ENCODE measurements at places on chromosomes 6 and 20.

GRCh38 chr6:3340358-3340802 lies 81.6 kb downstream of the PSMG4 start:
- DNase-seq: no peak

DNA sequence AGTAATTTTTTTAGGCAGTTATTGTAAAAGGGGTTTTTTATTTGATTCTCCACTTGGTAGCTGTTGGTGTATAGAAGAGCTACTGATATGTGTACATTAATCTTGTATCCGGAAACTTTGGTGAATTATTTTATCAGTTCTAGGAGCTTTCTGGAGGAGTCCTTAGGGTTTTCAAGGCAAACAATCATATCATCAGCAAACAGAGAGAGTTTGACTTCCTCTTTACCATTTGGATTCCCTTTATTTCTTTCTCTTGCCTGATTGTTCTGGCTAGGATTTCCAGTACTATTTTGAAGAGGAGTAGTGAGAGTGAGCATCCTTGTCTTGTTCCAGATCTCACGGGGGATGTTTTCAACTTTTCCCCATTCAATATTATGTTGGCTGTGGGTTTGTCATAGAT lies 28.0 kb upstream of the TNFAIP3 start:
- DNase-seq: no peak

GRCh38 chr6:166206510-166207283 lies 39.0 kb upstream of the TBXT start:
- no peak for DNase-seq

DNA sequence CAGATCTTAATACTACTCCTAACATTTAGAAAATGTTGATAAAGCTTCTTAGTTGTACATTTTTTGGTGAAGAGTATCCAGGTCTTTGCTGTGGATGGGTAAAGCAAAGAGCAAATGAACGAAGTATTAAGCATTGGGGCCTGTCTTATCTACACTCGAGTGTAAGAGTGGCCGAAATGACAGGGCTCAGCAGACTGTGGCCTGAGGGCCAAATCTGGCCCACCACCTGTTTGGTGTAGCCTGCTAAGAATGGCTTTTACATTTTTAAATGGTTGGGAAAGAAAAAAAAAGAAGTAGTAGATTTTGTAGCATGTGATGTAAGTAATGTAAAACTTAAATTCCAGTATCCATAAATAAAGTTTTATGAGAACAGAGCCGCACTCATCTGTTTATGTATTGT lies 19.4 kb upstream of the MAPK13 start:
- no peak for DNase-seq

DNA sequence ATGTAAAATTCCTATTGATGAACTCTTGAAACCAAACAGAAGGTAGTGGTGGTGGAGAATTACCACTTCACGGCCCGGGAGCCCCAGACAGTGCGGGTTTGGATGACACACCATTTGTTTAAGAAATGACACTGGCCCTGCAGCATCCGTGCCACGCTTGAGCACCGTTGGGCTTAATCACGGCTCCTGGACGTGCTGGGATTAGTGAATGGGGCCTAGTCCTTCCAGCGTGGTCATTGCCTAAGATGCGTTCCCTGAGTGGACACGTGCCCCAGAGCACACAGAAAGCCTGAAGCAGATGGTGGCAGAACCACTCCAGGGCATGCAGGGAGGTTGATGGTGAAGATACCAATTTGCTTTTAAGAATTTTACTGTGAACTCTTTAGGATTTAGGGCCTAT lies 14.5 kb downstream of the STX16 start:
- no peak for DNase-seq

DNA sequence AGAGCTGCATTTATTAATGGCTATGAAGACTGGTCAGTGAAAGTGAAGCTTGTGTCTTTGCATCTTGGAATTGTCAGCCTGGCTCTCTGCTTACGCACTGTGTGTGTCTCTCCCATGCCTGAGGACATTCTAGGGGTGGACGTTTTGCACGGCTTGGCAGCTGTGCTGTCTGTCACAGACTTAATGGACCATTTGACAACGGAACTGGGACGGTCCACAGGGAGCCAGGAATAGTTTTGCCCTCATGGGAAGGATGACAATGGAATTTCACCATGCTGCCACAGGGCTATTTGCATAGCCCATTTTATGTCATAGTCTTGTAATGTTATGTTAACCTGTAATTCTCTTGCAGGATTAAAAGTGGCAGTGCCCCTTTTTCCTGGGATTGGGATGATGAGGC lies 44.7 kb downstream of the OR2B6 start:
- no peak for DNase-seq

- DNase-seq: no peak
These were observed 160.8 kb downstream of the GMPR start for GRCh38 chr6:16399158-16399557.

GRCh38 chr6:44715925-44716324 lies 328.4 kb downstream of the CDC5L start:
- no peak for DNase-seq

DNA sequence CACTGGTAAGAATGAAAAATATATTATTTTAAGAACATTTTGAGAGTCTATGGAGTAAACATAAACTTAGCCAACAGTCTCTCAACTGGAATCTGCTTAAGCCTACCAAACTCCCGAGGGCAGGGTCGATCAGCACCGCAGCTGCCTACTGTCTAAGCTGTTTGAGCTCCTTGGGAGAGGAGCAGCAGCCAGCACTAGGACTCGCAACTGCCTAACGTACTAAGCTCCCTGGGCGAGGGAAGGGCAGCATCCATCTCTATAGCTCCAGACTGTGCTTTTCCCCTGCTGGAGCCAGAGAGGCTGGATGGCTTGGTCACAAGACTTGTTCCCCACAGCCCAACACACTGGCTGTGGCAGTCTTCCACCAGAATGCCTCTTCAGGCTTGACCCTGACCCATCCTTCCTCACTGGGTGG lies 96.4 kb downstream of the MOXD1 start:
- no peak for DNase-seq

GRCh38 chr20:4230185-4230584 lies 214.8 kb upstream of the RNF24 start:
- DNase-seq: no peak

DNA sequence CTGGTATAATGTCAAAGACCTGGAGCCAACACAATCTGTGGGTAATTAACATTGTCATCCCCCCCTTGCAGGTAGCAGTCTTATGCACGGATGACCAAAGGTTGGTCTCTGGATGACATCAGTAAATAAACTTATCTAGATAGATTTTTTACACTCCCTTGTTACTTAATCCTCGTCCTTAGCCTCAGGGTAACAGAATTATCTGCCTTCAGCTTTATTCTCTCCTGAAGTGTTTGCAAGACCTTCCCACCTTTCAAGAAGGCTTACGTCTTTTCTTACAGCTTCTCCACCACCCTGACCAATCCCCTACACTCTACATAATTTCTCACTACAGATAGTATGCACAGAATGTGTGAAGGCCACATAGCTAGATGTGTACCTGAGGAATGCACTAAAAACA lies 434.8 kb upstream of the HTR1E start:
- DNase-seq: no peak

- no peak for DNase-seq
These were observed 38.7 kb downstream of the UQCC2 start for GRCh38 chr6:33672808-33673207.

- no peak for DNase-seq
These were observed 136.1 kb upstream of the THEMIS start for GRCh38 chr6:128036808-128037570.

DNA sequence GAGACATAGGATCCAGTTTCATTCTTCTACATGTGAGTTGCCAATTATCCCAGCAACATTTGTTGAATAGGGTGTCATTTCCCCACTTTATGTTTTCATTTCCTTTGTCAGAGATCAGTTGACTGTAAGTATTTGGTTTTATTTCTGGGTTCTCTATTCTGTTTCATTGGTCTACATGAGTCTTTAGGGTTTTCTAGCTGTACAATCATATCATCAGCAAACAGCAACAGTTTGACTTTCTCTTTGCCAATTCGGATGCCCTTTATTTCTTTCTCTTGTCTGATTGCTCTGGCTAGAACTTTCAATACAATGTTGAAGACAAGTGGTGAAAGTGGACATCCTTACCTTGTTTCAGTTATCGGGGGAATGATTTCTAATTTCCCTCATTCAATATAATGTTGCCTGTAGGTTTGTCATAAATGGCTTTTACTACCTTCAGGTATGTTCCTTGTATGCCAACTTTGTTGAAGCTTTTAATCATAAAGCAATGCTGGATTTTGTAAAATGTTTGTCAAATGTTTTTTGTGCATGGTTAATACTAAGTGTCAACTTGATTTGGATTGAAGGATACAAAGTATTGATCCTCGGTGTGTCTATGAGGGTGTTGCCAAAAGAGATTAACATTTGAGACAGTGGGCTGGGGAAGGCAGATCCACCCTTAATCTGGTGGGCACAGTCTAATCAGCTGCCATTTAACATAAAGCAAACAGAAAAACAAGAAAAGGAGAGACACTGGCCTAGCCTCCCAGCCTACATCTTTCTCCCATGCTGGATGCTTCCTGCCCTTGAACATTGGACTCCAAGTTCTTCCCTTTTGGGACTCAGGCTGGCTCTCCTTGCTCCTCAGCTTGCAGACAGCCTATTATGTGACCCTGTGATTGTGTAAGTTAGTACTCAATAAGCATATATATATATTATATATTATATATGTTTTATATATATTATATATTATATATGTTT lies 23.3 kb downstream of the MICA start:
- DNase-seq: no peak

GRCh38 chr6:25278261-25278913 lies 787 bp upstream of the CARMIL1 start:
- DNase-seq: no peak

- no peak for DNase-seq
These were observed 5.6 kb downstream of the NXT1 start for GRCh38 chr20:23356203-23356602.

DNA sequence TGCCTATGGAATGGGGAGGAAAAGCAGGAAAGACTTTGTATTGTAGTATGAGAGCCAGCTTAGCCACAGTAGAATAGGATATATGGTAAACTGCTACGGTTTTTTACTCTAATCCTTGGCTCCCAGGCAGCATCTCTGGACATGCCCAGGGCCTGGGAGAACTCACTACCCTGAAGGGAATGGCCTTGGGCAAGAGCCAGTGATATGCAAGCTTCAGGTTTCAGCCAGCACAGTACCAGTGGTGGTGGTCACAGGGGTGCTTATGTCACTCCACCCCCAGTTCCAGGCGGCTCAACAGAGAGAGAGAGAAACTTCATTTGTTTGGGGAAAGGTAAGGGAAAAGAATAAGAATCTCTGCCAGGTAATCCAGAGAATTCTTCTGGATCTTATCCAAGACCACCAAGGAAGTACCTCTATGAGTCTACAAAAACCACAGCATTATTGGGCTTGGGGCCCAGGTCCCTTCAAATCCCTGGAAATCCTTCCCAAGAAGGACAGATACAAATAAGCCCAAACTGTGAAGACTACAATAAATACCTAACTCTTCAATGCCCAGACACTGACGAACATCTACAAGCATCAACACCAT lies 121.2 kb downstream of the THBS2 start:
- no peak for DNase-seq

DNA sequence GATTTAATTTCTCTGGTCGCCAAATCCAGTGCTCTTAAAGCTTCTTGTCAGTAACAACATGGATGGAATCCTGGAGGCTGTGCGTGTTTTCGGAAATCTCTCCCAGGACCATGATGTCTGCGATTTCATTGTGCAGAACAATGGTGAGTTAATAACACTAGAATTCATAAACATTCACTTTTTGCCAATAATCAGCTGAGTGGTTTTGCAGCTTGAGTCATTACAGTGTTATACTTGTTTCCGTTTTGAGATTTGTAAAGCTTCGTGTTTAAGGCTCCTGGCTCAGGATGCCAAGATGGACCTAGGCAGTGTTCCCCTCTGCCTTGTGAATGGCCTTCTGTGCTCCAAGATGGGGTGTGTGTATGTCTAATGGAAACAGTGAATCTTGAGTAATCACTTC lies 113.8 kb downstream of the ARMC2 start:
- no peak for DNase-seq

DNA sequence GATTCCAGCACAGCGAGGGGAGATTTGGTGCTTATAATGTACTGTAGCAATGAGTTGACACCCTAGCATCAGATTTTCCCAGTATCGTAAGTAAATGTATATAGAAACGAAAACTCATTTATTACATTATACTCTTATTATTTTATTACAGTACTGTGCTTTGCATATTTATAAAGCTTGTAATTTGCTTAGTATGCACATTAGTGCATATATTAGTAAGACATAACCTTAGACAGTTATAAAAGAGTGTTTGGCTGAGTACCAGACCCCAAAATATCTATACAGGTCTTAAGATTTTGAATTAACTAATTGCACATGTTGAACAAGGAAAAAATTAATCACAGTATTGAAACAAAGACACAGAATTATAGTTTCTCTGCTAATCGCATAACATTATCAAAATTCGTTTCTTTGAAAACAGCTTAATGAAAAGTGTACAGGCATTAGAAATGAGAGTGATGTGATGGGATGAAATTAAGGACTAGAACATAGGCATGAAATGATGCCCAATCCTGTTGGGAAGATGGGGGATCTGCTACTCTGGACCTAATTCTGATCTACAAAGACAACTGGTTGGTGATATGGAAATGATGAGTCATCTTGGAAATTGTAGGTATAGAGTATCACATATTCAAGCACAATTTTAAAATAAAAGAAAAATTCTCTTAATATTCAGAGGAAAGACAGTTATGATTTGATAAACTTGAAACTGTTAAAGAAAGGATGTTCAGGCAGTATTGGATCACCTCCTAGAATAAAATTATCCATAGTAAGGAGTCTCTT lies 42.8 kb downstream of the STXBP5 start:
- DNase-seq: no peak

- DNase-seq: no peak
These were observed 61.7 kb downstream of the METTL24 start for GRCh38 chr6:110296241-110297025.

DNA sequence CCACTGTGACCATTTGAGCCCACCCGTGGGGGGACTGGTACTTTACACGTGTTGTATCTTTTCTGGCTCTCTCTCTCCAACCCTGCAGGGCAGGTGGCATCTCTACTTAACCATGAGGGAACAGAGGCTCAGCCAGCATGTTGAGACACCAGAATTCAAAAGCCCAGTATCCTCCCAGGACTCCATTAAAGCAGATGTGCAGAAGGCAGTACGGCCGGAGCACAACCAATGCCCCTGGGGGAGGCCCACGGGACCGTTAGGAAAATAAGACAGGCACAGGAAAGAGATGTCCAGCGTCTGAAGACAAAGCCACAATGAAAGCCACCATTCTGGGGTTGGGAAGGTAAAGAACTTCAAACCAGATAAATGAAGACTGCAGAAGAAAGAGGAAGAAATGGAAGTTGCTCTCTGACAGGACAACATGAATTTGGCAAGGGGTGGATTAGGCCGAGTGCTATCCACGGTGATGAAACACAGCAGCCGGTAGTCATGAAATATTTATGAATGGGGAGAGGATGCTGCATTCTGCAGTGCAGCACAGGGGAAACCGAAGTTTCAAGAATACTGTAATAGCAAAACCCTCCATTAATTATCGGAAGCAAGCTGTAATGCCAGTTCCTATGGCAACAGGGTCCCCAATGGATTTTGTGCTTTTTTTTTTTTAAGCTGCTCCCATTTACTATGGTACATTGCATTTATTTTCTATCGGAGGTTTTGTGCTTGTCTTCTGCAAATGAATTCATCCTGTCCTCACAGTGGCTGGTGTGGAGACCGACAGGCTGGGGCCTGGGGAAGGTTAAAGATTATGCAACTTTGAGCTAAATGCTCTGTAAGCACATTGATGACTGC lies 179.4 kb downstream of the NRN1 start:
- no peak for DNase-seq

GRCh38 chr6:116349216-116349615 lies 21.5 kb upstream of the DSE start:
- no peak for DNase-seq

Data from globus pallidus (tissue), 1 donor.